ENCODE measurements at places on chromosomes 11 and 22. TPM values are rescaled to one million over a fixed set of nuclear protein-coding genes. Genes with fewer than 3 reads are reported as not detected.

Gene C22orf15
- 0.52 TPM for total RNA-seq

Gene INCENP
- total RNA-seq: 23.9 TPM

Gene VSIG2
- total RNA-seq: 1.3 TPM

Gene CRYAB
- total RNA-seq: 9.3 TPM

Gene TLCD5
- total RNA-seq: 6.0 TPM

All from epithelial cell of alveolus of lung (primary cell).